ENCODE measurements at places on chromosomes 2 and 18. TPM values are rescaled to one million over a fixed set of nuclear protein-coding genes. Genes with fewer than 3 reads are reported as not detected.

GRCh38 chr2:67526283-67526682 is 129.2 kb downstream of the ETAA1 start:
- no peaks in the 10 kb centered on the region for H3K4me1 ChIP-seq
- H3K27me3 ChIP-seq = no peaks in the 10 kb centered on the region
- DNase-seq = peak; percentile 88
- H3K27ac ChIP-seq = no peak overlapping the region

DNA sequence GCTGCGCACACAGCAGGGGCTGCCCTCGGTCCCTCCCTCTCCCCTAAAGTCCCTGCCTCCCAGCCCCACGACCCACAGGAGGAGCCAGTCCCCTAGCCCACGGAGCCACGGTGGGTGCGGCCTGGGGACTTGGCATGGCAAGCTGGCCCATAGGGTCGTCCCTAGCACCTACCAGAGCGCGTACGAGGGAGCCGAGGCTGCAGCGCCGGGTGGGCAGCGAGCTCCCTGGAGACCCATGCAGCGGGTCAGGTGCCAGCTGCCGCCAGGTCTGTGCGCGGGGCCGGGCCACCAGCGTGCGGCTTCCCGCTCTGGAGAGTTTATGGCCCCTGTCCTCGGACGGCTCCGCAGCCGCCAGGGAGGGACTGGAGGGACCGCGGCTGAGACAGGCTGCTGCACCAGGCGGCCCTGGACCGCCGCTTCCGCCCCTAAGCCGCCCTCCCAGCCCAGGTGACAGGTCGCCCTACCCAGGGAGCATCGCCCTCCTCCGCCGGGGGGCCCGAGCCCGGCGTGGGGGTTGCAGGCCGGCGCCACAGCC is 273.6 kb downstream of the CCDC74A start:
- no peaks in the 10 kb centered on the region for H3K36me3 ChIP-seq
- H3K27ac ChIP-seq = no peak overlapping the region
- no peak overlapping the region for H3K4me3 ChIP-seq
- H3K4me1 ChIP-seq = peaks cover 8% of the 10 kb centered on the region

Gene PDE6D
- polyA plus RNA-seq = 21.1 TPM

Gene SIX3
- 0.06 TPM for polyA plus RNA-seq

Gene ESCO1
- 19.1 TPM for polyA plus RNA-seq

DNA sequence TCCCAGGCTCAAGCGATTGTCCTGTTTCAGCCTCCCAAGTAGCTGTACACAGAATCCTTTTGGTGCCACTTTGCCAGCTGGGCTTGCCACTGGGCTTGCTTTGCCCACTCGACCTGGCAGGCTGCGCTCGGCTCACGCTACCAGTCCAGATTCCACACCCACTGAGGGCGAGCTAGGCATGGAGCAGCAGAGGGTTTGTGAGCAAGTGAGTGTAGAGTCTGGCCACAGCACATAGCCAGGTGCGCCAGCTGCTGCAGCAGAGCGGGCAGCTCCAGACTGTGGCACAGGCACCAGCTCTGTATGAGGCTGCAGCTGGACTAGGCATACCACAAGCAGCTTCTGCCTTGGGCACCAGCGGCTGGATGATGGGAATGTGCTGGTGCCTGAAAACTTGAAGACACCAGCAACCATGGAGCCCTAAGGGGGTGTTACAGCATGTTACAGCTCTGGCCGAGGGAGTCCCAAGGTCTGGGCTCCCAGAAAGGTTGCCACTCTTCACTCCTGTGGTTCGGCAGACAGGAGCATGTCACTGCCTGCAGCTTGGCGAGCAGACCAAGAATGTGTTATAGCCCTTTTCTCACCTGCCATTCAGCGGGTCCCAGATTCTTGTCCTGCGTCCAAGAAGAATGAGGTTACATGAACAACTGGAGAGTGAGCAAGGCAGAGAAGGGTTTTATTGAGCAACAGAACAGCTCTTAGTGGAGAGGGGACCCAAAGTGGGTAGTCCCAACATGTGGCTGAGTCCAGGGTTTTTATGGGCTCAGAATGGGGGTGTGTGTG is 12.9 kb downstream of the SMARCAL1 start:
- peak; percentile 34 for DNase-seq
- no peak overlapping the region for H3K4me3 ChIP-seq
- H3K27me3 ChIP-seq = no peaks in the 10 kb centered on the region
- H3K27ac ChIP-seq = no peak overlapping the region
- peaks cover 9% of the 10 kb centered on the region for H3K4me1 ChIP-seq
- peaks cover 79% of the 10 kb centered on the region for H3K36me3 ChIP-seq

Gene TGFBRAP1
- 10.5 TPM for polyA plus RNA-seq

Gene EPB41L3
- polyA plus RNA-seq = 128 TPM

GRCh38 chr2:1553671-1554295 is 140.5 kb downstream of the TPO start:
- no peaks in the 10 kb centered on the region for H3K36me3 ChIP-seq
- no peak overlapping the region for H3K4me3 ChIP-seq
- DNase-seq = peak; percentile 36
- H3K27ac ChIP-seq = no peak overlapping the region

- H3K27me3 ChIP-seq = no peaks in the 10 kb centered on the region
- no peak overlapping the region for H3K27ac ChIP-seq
- peaks cover 30% of the 10 kb centered on the region for H3K4me1 ChIP-seq
- no peak for DNase-seq
- no peak overlapping the region for H3K4me3 ChIP-seq
Observed at GRCh38 chr2:88808083-88808482, 116.6 kb downstream of the RPIA start.

Gene CPO
- polyA plus RNA-seq = 0.23 TPM

GRCh38 chr18:31329787-31330438 is 12.0 kb downstream of the DSG1 start:
- no peaks in the 10 kb centered on the region for H3K36me3 ChIP-seq
- H3K27me3 ChIP-seq = no peaks in the 10 kb centered on the region
- no peaks in the 10 kb centered on the region for H3K4me1 ChIP-seq
- H3K27ac ChIP-seq = no peak overlapping the region
- no peak overlapping the region for H3K4me3 ChIP-seq
- DNase-seq = no peak
